CD4-positive, alpha-beta T cell treated with Interleukin-17A for 4 hours (primary cell): ENCODE measurements at places on chromosomes 6 and 20.

DNA sequence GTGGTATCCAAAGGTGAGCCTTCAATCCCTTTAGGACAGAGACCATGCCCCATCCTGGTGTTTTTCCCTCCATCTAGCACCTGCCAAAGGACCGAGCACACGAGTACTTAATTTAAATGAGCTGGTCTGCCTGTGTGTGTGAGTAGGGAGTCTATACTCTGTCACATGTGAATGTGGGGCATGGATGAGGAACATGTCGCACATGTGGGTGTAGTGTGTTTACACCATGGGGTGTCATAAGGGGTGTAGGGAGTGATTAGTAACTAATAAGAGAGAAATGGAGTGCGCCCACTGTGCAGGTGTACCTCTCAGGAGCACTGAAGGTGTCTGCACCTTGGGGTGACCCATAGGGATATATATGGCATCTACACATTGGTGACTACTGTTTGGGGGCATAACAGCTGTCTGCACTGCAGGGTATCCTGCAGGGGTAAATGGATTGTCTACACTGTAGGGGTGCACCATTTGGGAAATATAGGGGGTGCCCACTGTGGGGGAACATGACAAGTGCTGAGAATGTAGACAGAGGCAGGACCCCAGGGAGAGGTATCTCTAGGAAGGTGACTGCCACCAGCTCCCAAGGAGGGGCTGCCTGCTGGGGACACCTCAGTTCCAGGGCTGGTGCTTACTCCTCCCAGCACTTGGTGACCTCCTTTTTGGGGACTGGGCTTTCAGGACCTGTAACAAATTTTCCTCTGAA is 53.5 kb downstream of the EBF4 start:
- no peak for DNase-seq

DNA sequence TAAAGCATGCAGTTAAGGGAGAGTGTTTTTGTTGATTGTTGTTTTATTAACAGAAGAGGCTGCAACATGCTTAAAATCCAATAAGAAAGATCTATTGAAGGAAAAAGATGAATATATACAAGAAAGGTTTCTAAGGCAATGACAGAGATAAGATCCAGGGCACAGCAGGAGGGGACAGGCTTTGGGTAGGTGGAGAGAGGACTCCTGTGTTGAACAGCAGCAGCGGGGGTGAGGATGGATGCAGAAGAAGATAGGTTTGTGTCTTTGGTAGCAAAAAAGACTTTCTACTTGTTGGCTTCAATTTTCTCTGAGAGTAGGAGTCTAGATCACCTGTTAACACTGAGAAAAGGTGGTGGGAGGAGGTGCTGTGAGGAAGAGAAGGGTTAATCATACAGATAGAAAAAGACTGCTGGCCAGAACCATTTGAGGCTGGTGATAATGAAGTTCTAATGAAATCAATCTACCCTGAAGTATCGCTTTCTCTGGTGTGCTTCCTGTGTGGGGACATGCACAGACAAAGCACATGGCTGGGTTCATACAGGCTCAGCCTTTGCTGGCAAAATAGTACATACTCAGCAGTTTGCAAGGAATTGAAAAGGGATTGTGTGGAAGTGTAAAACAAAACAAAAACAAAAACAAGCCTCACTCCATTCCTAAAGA is 17.2 kb upstream of the DST start:
- no peak for DNase-seq

- no peak for DNase-seq
Measured at GRCh38 chr6:3340894-3341293, 82.1 kb downstream of the PSMG4 start.

DNA sequence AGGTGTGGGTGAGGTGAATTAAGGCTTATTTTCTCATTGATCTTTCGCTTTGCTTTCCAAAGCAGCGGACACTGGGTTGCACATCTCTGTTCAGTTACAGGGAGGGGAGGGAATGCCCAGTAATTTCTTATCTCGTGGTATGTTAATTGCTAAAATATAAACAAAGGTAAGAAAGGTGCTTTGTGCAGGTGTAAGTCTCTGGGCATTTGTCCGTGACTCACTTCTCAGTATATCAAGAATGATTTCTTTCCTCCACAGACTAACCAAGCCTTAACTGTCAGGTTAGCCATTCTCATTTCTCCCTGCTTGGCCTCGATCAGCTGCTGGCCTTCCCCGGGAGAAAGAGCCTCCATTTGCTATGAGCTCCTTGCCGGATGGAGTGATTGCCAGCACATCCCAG is 862.1 kb downstream of the KIF16B start:
- no peak for DNase-seq

- DNase-seq: no peak
Measured at GRCh38 chr6:100879317-100879716, 1.8 kb downstream of the ASCC3 start.

DNA sequence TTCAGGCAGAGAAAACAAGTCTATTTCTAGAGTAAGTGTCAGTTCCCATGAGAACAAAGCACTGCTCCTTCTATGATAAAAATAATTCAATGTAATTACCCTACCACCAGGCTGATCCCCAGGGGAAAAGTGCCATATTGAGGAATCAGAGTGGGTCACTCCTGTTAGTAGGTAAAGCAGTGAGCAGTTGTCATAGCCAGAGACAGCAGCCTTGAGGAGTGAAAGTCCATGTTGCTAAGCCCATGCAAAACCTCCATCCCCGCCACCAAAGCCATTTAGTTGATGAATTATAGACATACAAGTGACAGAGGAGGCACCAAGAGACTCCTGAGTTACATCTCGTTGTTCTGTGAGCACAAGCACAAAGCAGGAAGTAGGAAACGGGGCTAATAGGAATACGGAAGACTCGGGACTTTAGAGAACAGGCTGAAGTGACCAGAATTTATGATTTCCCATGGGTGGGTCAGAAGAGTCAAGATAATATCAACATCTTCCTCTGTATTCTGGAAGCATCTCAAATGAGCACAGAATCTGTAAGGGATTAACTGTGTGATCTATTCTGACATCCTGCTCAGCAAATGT is 197.9 kb downstream of the MAFB start:
- DNase-seq: no peak
